ENCODE measurements at places on chromosomes 1 and 21.

DNA sequence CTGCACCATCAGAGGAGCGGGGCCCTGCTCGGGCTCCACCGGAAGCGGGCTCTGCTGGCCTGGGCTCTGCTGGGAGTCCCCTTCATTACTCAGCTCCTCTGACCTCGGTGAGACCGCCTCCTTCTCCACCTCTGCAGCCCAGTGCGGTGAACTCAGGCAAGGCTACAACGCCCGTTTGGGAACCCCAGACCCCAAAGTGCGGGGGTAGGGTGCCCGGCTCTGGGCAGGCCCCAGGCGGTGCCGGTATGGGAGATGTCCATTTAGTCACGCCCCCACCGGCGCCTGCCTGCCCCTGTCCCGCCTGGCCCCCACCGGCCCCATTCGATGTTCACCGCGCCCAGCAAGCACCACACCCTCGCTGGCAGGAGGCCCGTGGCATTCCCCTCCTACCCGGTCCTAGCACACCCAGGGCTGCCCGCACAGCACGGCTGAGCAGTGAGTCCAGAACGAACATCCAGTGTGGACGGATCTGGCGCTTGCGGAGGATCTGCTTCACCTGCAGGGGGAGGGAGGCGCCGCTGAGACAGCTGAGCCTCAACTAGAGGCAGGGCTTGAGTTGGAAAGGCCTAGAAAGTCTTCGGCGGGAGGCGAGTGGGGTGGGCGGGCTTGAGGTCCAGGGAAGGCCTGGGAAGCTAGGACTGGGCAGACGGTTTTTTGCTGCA, 10.0 kb downstream of the MAP3K6 start:
- DNase-seq, result no peak

- no peak for DNase-seq
Observed at GRCh38 chr1:100581096-100581705, 43.3 kb downstream of the GPR88 start.

DNA sequence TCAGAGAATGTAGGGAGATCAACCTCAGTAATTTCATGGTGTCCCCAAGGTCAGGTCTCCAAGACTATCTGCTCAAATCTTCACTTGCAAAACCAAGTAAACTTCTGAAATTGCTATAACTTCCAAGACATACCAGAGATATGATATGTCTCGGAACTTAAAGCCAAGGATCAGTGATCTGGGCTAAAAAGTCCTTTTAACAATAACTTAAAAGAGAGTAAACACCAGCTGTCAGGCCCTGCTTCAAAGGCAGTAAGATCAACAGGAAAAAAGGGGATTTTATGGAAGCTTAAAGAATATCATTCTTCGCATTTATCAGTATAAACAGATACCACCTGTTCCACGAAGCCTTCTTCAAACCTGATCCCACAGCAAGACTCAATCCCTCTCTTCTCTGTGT, 13.7 kb downstream of the UBR4 start:
- no peak for DNase-seq

DNA sequence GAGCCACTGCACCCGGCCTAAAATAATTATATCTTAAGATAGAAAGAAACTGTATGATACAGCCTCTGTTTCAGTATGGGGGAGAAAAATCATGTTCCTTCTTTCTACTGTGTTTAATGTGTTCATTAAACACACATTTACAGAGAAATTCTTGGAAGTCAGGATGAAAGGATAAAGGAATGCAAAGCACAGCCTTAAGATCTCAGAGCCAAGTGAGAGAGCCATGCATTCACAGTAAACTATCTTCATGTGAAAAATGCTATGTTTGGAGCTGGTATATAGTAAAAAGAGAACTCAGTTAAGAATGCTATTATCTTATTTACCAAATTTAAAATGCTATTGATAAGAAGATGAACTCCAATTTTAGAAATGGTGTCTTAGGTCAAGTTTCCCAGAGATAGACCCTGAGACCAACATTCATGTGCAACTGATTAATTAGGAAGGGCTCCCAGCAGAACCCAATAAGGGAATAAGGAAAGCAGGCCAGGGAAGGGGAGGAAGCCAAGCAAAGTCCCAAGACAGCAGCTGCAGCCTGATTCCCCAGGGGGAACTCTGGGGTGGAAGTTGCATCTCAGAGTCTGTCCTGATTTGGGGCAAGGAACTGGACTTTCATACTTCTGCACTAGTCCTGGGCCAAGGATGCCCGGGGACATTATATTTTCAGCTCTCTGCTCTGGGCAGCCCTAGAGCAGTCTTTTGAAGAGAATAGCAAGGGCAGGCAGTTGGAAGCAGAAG, 130.0 kb upstream of the ZNF648 start:
- DNase-seq, result no peak

- no peak for DNase-seq
Observed at GRCh38 chr1:166738140-166738539, 101.1 kb upstream of the POGK start.

GRCh38 chr1:44531785-44532566, 126.9 kb downstream of the RNF220 start:
- DNase-seq, result no peak

- DNase-seq, result no peak
Observed at GRCh38 chr1:3515774-3516480, 61.5 kb downstream of the ARHGEF16 start.

- DNase-seq, result no peak
Observed at GRCh38 chr1:147434921-147435320, 106.4 kb upstream of the BCL9 start.

DNA sequence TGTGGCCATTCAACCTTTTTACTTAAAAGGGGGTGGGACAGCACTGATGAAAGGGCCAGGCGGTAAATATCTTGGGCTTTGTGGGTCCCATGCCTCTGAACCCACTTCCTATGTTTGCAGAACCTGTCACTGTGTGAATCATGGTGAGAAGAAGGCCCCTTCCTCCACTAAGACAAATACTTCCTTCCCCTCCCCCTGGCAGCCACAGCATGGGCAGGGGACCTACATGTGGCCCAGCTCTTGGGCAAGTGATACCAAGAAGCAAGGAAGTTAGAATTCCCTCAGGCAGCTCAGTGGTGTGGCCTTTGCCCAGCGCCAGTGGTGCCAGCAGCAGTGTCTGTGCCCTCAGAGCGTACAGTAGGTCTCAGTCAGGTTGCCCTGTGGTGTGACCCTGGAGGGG, 168.6 kb downstream of the TRIM33 start:
- peak; percentile 18 for DNase-seq

- DNase-seq, result no peak
Observed at GRCh38 chr1:8625491-8625890, 191.9 kb downstream of the RERE start.

GRCh38 chr1:230456478-230456877, 30.3 kb upstream of the PGBD5 start:
- no peak for DNase-seq

DNA sequence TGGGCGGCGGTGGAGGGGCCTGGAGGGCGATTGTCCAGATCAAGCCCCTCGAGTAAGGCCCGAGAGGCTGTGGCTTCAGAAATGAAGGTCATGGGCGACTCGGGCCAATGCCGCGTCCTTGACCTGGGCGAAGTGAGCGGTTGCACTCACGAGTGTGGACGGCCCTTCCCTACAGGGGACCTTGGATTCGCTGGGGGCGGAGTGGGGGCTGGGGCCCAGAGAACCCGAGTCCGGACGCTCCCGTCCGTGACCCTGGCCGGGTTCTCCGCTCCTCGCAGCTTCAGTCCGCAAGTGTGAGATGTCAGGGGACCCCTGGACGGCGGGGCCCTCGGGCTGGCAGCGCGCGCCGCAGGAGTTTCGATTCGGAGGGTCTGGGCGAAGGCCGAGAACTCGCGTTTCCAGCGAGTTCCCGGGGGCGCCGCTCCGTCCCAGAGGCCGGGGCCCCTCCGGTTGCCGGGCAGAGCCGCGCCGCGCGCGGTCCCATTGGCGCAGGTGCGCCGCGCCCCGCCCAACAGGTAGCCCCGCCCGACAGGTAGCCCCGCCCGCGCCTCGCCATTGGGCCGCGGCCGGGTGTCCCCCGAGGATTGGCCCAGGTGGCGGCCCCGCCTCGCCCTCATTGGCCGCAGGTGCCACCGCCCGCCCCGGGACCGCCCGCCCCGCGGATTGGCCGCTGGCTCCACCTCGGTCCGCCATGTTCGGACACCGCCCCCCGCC, at the start of gene PRKCZ:
Gene PRKCZ (plus strand): TSS at position 694 of the 714 bp plus-strand sequence. CDS start 220 bp downstream, outside the sequence.
- peak; percentile 87 for DNase-seq

- DNase-seq, result no peak
Observed at GRCh38 chr1:172112576-172112975, 271.3 kb downstream of the DNM3 start.

- no peak for DNase-seq
Observed at GRCh38 chr1:192601567-192601966, 26.0 kb downstream of the RGS1 start.

GRCh38 chr21:34266351-34266750, 97.5 kb upstream of the KCNE2 start:
- DNase-seq, result no peak

Measured in activated CD8-positive, alpha-beta memory T cell treated with anti-CD3 and anti-CD28 coated beads for 4 hours (primary cell).